ENCODE measurements at places on chromosomes 5 and 9.

- no peak for DNase-seq
Observed at GRCh38 chr9:129509533-129509928, 111.4 kb downstream of the C9orf50 start.

DNA sequence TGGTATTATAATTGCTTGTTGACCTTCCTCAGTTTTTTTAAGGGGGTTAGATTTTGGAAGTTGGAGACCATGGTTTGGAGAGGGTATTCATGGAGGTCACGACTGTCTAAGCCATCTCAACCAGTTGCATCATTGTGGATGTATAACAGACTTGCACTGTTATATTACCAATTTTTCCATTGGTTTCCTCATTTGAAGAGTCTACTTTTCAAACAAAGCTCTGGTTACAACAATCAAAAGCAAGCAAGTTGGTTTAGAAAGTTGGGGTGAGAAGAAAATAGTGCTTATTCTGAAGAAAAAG is 103.3 kb downstream of the RPS23 start:
- DNase-seq, result no peak

GRCh38 chr5:135535820-135536801 is at the start of gene NEUROG1:
NEUROG1 (minus strand) TSS chr5:135535964; CDS start chr5:135535690, 274 bp downstream.
- DNase-seq, result no peak

GRCh38 chr5:116769470-116769869 is 194.8 kb upstream of the SEMA6A start:
- no peak for DNase-seq

- DNase-seq, result no peak
Observed at GRCh38 chr5:132243366-132243977, 14.0 kb upstream of the PDLIM4 start.

GRCh38 chr9:85178474-85178873 is 508.9 kb downstream of the NTRK2 start:
- peak; percentile 23 for DNase-seq

GRCh38 chr9:94056442-94056974 is 27.8 kb upstream of the PTPDC1 start:
- DNase-seq, result no peak

DNA sequence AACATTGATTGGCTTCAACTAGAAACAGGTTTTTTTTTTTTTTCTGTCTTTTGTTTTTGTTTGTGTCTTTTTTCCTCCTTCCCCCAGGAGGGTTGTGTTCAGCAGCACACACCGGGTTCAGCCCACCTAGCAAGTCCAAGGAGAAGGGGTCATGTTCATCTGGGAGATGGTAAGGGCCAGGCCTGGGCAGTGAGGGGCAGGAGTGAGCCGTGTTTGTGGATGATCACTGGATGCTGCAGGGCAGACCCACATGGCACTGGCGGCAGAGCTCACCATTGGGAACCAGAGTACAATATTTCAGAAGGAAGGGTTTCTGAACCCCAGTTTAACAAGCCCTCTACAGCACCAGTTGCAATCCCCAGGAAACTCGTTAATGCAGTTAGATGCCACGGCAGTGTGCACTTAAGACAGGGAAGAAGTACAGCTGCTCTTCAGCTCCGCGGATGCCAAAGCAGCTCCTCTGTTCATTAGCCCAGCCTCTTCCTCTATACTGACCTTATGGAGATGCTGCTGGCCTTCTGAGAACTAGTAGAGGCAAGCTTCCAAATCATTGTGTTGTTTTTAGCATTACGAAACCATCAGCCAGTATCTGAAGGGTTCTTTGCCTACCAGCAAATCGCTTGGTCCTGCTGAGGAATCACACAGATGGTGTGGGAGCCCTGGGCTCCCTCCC is 508.2 kb upstream of the WWC1 start:
- no peak for DNase-seq

- no peak for DNase-seq
Observed at GRCh38 chr5:1437226-1437829, 7.9 kb downstream of the SLC6A3 start.

DNA sequence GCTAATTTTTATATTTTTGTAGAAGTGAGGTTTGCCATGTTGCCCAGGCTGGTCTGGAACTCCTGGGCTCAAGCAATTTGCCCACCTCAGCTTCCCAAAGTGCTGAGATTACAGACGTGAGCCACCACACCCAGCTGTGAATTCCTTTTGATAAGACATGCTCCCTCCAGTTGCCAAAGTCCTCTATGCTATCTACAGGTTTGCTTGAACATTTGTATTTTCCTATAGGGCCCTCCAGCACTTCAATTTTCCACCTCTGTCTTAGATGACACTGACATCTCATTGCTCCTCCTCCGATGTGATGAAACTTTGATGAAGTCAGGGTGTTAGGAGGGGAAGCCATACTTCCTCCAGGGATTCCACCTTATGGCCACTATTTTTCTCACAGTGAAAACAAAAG is 25.2 kb upstream of the CTSV start:
- no peak for DNase-seq

- no peak for DNase-seq
Observed at GRCh38 chr5:151239237-151239861, 13.6 kb upstream of the GM2A start.

GRCh38 chr5:119058979-119059529 is 11.8 kb upstream of the DMXL1 start:
- no peak for DNase-seq

GRCh38 chr5:170360709-170361108 is 28.5 kb downstream of the KCNMB1 start:
- no peak for DNase-seq

DNA sequence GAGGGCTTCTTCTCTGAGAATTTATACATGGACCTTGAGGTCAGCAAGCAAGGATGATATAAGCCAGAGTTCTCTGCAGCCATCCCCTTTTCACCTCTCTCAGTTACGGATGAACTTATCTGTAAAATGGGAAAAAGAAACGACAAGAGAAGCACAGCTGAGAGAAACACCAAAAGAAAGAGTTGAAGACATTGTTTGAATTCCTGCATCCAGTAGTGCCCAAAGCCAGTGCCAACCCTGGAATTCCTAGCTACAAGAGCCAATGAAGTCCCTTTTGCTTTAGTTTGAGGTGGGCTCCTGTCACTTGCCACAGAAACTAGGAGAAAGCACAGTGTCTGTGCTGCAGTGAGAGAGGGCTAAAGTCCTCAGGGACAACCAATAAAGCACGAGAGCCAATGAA is 6.6 kb upstream of the MOB3B start:
- no peak for DNase-seq

DNA sequence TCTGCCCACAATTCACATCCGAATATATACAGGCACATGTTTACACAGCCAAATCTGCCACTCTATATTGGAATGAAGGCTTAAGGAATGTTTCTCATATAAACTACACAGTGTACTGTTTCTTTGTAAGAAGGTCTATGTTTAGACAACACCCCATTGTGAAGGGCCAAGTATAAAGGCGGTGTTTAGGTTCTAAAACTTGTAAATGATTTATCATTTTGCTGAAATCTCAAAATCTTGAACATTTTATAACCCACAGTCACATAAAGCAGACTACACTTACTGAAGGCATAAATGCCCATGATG is 94.0 kb downstream of the ZNF608 start:
- no peak for DNase-seq

- DNase-seq, result no peak
Observed at GRCh38 chr5:51162245-51162644, 221.0 kb upstream of the ISL1 start.

DNA sequence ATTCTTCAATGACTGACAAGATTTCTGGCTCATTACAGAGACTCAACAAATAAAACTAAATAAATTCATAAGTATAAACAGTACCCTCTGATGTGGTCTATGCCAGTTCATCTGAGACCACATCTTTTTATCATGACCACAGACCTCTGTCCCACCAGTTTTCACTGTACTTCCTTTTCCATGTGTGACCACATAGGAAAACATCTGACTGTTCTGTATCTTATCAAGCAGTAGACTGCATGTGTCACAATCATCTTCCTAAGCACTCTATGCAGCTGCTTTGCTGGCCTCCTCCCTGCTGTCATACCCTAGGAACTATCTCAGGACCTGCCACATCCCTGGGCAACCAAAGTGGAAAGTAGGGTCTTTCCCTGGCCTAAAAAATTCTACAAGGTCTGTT is 205.0 kb upstream of the ZNF462 start:
- no peak for DNase-seq

DNA sequence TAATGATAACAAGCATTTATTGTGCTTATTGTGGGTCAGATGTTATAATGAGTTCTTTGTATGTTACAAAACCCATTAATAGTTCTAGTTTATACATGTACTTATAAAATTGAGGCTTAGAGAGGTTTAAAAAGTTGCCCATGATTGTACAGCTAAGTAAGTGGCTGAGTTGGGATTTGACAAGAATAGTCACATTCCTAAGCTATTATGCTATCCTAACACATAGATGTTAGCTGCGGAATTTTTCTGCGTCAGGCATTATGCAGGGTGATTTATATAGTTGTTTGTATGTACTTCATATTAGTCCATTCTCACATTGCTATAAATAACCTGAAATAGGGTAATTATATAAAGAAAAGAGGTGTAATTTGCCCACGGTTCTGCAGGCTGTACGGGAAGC is 12.5 kb downstream of the COMMD10 start:
- no peak for DNase-seq

GRCh38 chr5:173210877-173211276 is 24.1 kb downstream of the NKX2-5 start:
- no peak for DNase-seq

GRCh38 chr5:179342577-179342976 is 2.7 kb downstream of the ADAMTS2 start:
- no peak for DNase-seq

DNA sequence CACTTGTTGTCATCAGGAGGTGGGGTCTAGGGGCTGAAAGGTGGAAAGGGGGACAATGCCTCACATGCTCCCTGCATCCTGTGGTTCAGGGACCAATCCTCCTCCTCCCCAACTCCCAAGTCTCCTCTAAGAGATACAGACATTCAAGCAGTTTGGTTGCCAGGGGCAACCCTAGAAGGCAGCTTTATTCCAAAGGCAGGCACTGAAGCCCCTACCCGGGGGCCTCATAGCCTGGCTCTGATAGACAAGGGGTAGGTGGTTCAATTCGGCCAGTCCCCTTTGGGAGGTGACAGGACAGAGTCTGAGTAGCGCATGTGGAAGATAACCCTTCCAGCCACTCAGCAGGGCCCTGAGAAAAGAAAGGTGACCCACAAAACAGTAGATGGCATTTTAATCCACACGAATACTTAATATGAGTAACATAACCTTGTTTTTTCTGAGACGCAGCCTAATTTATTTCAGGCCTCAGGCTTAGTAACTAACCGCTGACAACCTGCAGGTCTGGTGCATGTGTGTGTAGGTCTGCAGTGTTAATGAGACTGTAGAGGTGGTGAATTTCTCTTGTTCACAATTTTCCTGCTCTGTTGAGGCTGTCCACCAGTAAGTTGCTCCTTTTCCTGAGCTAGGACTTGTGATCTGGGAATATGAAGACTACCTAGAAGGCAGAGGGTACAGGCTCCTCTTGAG is 31.3 kb upstream of the HSPA9 start:
- no peak for DNase-seq

DNA sequence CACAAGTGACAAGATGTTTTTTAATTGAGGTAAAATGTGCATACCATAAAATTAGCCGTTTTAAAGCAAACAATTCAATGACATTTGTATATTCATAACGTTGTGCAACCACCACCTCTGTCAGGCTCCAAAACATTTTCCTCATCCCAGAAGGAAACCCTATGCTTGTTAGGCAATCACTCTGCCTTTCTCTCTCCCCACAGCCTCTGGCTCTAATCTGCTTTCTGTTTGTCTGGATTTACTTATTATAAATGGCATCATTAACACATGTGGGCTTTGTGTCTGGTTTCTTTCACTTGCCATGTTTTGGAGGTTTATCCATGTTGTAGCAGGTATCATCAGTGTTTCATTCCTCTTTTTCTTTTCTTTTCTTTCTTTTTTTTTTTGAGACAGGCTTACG is 1.4 kb upstream of the N4BP3 start:
- no peak for DNase-seq

DNA sequence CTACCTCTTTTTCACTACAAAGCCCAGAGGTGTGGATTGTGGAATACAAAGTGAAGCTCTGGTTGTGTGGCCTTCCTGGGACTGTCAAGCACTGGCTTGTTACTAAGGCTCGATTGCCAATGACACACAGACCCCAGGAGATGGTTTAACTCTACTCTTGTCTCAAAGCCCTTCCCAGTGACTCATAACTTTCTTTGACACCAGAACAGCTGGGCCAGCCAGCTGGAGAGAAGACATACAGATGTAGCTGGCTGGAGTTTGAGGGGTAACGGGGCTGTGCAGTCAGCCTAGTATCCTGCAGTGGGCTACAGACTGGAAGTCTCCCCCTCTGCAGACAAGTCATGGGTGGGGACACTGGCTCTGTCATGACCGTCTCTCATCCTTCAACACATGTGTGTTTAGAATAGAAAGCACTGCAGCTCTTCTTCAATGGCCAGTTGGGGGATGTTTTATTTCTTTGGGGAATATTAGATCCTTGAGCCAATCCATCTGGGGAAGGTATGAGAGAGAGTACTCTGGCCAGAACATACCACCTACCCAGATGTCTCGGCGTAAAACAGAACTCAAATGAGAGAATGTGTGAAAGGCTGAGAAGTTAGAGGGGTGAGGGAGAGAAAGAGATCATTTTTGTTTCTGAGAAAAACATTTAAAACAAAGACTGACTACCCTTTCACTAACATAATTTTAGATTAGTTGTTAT is 53.3 kb downstream of the SEMA6A start:
- DNase-seq, result no peak

DNA sequence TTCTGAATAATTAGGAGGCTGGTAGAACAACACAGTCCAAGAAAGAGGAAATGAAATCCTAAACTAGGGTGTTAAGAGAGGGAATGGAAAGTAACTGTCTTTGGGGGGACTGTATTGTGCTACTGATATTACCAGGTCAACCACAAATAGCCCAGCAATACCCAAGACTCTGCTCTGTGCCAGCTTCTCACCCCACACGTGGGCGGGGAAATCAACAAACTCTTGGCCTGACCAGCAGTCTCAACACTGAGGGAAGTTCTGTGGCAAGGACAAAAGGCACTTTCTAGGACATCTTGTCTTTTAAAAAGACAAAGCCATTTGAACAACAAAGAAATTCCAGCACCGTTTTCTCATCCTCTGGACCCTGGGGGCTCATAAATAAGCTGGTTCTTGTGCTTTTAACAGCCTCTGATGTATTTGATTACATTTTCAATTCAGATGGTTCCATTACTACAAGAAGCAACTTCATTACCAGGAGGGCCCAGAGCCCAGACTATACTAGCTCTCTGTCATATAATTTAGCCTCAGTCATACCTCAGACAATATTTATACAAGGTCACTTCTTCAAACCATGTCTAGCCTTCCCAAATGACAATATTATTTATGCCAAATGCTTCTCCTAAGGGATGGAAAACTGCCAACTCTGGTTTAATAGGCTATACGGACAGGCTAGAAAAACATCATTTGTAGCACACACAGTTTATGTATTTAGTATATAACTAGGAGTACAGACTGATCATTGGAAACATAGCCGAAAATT is 297.8 kb downstream of the CWC27 start:
- no peak for DNase-seq
